ENCODE measurements at places on chromosomes 6 and 20.

- DNase-seq, result no peak
These were observed 111.4 kb upstream of the EMILIN3 start for GRCh38 chr20:41478026-41478425.

DNA sequence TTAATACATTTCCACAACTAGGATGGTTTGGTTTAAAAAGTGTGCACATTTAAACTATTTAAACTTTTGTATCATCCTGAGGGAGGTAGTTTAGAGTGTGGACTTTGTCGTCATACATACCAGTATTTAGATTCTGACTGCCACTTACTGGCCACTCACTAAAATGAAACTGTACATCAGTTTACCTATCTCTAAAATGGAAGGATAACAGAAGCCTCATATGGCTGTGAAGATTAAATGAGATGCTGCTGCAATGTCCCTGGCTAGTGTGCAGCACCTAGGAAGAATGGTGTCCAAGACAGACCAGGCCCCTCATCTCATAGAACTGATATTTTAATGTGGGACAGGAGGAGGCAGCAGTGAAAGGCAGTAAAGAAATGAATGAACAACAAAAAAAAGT, 12.0 kb upstream of the PKIG start:
- no peak for DNase-seq

DNA sequence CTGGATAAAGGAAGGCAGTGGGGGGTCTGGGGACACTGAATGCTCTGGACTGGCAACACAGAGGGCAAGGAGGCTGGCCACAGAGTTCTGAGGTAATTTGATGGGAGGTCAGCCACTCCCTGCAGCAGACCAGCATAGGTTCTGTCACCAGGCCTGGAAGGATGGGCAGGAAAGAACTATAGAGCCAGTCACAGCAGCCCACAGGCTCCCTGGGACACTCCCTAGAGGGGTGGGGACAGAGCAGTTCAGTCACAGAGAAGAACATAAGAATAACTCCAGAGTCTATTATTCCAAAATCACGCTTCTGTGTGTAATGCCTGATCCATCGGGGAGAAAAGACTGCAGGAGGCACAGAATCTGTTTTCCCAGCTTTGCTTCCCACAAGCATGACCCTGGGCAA, 19.6 kb downstream of the DYNLRB1 start:
- no peak for DNase-seq

DNA sequence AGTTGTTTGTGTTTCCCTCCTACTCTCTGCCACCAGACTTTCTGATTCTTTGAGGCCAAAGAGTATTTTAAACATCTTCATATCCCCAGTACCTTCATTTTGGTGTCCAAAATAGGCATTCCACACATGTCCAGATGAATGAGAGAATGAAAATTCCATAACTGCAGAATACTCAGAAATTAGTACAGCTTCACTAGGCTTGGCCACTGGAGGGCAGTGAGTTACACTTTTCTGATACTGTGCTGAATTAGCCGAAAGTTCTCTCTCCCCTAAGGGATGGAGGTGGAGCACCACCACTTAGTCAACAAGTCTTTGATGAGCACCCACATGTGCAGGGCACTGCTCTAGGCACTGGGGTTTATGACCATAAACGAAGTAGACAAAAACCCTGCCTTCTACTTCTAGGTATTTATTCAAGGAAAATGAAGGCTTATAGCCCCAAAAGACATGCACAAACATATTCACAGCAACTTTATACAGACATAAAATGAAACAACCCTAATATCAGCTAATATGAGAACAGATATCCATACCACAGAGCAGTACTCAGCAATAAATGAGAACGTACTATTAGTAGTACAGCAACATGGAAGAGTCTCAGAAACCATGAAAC, 46.1 kb upstream of the TMEM217 start:
- peak; percentile 57 for DNase-seq

DNA sequence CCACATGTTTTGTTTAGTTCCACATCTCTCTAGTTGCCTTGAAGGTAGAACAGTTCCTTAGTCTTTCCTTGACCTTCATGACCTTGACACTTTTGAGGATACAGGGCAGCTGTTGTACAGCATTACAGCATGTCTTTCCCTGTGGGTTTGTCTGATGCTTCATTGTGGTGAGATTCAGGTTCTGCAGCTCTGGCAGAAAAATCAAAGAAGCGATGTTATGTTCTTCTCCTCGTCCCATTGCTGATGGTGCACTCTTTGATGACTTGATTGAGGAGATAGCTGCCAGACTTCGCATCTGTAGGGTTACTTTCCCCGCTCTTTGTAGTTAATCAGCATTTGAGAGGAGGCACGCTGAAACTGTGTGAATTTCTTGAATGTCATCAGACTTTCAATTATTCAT, 12.0 kb downstream of the CEBPB start:
- no peak for DNase-seq

DNA sequence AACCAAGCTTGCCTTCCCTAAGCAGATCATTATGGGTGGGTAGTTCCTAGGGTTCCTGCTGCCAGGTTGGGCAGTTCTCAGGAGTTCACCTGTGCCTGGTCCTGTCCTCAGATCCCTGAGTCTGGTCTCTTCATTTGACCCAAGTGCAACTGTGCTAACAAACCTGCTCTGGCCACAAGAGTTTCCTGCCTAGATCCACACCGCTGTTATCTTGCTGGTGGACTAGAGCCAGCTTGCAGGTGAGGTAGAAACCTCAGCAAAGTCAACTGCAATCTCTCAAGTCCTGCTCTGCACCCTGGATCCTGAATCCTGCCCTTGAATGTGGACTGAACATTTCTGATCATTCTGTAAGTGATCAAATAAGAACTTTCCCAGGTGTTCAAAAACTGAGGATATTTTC, 191.8 kb upstream of the LRFN2 start:
- DNase-seq, result no peak

DNA sequence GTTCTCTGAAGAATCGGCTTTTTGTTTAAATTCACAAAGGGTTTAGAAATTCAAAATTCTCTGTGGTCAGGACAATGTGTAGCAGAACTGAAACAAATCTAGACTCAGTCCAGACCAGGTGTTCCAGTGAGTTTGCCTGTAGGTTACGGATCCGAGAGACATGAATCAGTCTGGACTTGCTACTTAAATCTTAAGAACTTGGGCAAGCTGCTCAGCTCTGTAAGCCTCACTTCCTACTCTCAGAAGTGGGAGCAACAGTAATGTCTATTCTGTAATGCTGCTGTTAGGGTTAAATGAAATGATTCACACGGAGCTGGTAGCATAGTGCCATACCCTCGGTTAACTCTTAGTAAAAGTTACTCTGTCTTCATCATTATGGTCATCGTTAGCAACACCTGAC, 37.7 kb downstream of the HECA start:
- no peak for DNase-seq

GRCh38 chr20:48194583-48194982, 409.3 kb upstream of the SULF2 start:
- DNase-seq, result no peak

DNA sequence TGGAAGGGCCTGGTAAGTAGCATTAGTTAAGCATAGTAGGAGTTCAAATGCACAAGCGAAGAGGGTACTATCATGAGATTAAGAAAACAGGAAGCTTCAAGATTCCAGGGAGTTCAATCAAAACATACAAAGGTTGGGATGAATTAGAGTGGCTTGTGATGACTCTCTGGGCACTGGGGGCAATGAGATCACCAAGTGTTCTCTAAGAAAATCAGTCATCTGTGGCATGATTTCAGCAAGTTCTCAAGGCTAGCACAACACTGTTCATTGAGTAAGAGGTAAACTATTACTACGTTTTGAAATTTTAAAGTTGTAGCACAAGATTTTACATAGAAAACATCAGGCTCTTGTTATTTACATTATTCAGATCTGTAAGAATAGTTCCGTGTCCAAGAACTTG, 139.7 kb upstream of the FLRT3 start:
- no peak for DNase-seq

- no peak for DNase-seq
These were observed 72.5 kb downstream of the ARHGAP18 start for GRCh38 chr6:129637340-129638054.
